Fibroblast of skin of left quadriceps (primary cell): ENCODE measurements at places on chromosomes 5 and 9.

DNA sequence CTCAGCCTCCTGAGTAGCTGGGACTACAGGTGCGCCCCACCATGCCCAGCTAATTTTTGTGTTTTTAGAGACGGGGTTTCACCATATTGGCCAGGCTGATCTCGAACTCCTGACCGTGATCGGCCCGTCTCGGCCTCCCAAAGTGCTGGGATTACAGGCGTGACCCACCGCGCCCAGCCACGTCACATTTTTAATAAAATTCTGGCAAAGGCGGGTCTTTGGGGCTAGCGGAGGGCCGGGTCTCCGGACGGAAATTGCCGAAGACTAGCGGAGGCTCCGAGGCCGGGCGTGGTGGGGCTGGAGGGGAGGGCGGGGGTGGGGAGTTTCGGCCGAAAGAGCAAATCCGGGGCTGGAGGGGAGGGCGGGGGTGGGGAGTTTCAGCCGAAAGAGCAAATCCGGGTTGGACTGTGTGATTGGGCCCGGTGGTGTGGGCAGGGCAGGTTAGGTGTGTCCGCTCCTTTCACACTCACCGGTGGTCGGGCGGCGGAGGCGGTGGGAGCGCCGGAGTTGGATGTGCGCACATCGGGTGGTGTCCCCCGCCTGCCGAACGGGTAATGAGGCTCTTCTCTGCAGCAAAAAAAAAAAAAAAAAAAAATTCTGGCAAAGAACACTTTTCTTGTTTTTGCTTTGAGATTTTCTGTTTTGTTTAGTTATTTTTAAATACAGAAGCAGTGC, 27.1 kb downstream of the RUFY1 start:
- no peak for DNase-seq

GRCh38 chr9:33117306-33117705, 40.8 kb upstream of the SMU1 start:
- DNase-seq, result peak; percentile 75

DNA sequence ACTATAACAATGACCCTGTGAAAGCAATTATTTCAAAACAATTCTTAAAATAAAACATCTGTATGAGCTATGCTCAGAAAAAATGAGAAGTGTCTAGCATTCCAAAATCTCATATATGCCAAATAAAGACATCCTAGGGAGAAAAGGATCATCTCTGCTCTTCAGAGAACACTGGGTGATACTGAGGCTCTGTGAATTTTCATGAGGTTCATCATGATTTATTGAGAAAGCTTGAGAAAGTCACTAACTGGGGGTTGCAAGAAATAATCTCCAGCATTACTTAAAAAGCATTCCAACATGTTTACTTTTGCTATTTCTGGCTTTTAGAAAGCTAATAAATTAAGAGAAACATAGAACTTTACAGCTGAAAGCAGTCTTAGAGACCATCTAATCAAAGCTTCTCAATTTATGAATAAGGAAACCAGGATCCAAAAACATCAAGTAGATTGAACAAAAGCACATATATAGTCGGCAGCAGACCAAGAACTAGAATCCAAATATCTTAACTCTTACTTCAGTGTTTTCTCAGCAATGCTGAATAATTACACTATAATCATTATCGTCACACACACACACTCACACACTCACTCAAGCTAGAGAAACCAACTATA, 372.8 kb downstream of the NR2F1-AS1 start:
- DNase-seq, result peak; percentile 53

GRCh38 chr5:145775411-145775810, 59.7 kb downstream of the PRELID2 start:
- no peak for DNase-seq

- no peak for DNase-seq
These were observed 4.5 kb downstream of the REEP5 start for GRCh38 chr5:112917453-112917995.

- no peak for DNase-seq
These were observed at the start of gene CKMT2 for GRCh38 chr5:81233080-81233634. CKMT2 (plus strand) TSS chr5:81233322; CDS start chr5:81251133, 17,811 bp downstream.

DNA sequence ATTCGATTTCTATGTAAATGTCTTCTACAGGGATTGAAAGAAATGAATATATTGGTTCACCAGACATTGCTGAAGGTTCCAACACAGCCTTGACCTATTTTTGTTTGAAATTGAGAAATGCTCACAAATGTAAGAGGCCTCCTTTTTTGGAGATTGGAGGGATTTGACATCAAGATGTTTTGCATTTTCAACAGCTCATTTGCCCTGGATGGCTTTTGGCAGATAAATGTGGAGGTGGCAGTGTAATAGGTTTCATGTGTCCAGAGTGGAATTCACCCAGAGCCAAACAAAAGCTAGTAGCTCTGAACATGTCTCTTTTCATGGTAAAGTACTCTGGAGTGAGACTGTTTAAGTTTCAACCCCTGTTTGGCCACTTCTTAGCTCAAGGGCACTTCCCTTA, 77.3 kb downstream of the PALM2AKAP2 start:
- DNase-seq, result no peak

- no peak for DNase-seq
These were observed 78.5 kb upstream of the GCNT4 start for GRCh38 chr5:75130818-75131349.

- DNase-seq, result no peak
These were observed 25.6 kb downstream of the CSF2 start for GRCh38 chr5:132099076-132099748.

DNA sequence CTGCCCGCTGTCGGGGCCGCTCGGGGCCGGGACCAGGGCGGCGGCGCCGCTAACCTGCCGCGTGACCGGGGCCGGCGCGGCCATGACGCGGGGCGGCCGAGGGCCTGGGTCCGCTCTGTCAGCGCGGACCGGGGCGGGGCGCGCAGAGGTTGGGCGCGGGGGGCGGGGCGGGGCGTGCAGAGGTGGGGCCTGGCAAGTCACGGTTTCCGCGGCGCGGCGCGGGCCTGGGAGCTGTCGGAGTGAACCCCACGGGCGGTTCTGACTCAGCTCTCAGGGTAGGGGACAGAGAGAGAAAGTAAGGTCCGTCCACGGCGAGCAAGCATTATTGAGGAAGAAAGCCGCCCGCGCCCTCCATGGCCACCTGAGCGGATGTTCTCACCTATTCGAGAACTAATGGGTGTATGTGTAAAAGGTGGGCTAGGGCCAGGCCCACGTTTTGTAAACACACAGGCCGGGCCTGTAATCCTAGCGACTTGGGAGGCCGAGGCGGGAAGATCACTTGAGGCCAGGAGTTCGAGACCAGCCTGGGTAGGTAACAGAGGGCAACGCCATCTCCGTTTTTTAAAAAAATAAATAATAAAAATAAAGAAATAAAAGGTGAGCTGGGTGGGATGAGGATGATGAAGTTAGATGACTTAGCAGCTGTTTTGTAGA, at the start of gene PRXL2C:
Gene PRXL2C, minus strand, starts transcription at position 120 of the 654 bp plus-strand sequence. Its CDS starts 36 bp downstream, at position 84.
- no peak for DNase-seq

DNA sequence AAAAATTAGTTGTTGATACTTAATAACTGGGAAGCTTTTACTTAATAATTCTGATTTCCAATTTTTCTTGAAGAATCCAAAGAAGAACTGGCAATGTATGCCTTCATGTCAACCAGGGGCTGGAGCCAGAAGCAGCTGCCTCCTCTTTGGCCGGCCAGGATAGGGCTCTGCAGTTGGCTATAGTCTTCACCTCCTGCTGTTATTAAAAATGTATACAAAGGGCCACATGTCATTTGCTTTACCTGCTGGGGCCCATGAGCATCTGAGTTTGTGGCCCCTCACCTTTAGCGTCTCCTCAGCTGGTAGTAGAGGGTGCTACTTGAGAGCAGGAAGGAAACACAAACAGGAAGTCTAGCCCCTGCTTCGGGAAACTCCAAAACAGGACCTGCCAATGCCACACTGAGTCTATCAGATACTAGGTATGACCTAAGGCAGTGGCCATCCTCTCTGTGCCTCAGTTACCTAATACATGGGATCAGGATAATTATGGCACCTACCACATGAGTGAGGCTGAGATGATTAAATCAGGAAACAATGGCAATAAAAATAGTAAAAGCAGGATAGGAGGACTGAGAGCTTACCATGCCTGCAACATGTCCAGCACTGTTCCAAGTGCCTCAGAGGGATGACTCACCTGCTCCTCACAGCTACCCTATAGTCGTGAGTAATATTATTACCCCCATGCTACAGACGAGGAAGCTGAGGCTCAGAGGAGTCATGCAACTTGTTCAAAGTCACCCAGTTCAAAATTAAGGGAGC, 21.3 kb downstream of the CCDC69 start:
- peak; percentile 26 for DNase-seq

DNA sequence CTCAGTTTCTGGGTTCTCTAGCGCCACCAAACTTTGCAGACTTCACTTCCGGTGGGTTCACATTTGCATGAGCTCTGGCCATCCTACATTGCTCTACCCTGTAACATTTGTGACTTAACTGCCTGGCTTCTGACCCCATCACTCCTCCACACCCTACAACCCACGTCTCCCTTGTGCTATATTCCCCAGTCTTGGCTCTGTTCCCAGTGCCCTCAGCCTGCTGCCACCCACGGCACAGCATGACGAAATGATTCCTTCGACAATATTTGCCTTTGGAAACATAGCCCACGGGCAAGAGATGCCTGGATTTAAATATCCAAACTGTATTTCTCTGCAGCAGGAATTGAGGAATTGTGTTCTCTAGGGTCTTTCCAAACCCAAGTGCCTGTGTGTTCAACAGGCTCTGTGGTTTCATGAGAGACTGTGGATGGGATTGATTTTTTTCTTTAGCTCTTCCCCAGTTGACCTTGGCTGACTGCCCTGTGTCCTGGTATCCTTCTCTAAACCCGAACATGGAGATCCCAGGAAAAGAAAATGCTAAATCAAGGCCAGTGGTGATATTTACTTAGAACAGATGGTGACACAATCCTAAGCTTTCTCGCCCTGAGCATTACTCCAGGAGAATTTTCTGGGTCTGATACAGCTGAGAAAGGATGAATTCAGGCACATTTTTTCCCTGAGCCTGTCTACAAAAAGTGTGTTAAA, 44.4 kb upstream of the GRIA1 start:
- DNase-seq, result peak; percentile 10

- DNase-seq, result no peak
These were observed 407.7 kb downstream of the PDE4D start for GRCh38 chr5:59485629-59486439.

- no peak for DNase-seq
These were observed 93.6 kb downstream of the MCTP1 start for GRCh38 chr5:95191330-95191729.

- DNase-seq, result no peak
These were observed 2.1 kb upstream of the SH3RF2 start for GRCh38 chr5:145934276-145934675.

DNA sequence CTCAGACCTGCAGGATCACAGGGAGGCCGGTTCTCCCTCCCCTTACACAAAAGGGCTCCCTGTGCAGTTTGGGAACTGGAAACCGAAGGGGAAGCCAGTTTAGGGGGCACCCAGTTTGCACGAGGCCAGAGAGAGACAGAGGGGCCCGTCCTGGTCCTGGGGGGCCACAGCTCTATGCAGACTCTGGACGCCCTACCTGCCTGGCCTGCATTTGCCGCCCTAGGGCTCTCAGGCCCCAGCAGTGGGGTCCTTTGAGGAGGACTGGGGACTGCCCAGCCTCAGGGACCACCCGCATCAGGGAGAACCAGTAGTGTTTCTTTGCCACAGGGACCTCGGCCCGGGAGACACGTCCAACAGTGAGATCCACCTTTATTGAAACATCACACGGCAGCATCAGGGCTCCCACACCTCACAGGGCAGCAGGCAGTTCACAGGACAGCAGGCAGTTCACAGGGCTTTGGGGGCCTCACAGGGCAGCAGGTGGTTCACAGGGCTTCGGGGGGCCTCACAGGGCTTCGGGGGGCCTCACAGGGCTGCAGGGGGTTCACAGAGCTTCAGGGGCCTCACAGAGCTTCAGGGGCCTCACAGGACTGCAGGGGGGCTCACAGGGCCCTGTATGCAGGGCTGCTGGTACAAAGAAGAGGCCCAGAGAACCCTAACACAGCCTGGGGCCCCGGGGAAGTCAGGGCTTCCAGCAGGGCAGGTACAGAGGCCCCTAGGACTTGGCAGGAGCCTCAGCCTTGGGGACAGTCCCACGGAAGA, 648 bp upstream of the NSMF start:
- DNase-seq, result no peak

- no peak for DNase-seq
These were observed 50.8 kb downstream of the AMBP start for GRCh38 chr9:114027159-114027862.

DNA sequence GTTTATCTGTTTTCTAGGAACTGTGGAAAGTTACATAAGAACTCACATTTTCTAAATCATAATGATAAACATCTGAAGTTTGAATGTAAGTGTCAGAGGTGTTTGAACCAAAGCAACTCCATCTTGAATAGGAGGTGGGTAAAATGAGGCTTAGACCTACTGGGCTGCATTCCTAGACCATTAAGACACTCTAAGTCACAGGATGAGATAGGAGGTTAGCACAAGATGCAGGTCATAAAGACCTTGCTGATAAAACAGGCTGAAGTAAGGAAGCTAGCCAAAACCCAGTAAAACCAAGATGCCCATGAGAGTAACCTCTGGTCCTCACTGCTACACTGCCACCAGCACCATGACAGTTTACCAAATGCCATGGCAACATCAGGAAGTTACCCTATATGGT, 297.7 kb upstream of the POU5F2 start:
- no peak for DNase-seq

DNA sequence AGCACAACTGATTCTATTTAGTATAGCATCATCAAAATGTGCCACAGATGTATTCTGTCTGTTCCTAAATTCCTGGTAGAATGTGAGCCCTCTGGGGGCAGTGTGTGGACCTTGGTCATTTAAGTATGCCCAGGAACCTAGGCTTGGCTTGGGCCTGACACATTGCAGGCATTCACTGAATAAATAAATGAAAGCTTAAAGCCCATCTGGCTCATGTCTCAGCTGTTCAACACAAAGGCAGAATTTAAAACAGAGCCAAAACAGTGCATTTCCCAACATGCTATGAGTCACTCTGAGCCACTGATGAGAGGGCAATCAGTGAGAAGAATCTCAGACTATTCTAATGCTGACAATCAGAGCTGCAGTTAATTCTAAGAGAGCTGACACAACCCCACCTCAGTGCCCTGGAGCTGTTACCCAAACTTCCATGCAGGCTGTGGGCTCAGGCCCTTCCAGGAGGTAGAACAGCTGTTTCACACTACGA, 8.1 kb downstream of the FAM193B start:
- peak; percentile 97 for DNase-seq

DNA sequence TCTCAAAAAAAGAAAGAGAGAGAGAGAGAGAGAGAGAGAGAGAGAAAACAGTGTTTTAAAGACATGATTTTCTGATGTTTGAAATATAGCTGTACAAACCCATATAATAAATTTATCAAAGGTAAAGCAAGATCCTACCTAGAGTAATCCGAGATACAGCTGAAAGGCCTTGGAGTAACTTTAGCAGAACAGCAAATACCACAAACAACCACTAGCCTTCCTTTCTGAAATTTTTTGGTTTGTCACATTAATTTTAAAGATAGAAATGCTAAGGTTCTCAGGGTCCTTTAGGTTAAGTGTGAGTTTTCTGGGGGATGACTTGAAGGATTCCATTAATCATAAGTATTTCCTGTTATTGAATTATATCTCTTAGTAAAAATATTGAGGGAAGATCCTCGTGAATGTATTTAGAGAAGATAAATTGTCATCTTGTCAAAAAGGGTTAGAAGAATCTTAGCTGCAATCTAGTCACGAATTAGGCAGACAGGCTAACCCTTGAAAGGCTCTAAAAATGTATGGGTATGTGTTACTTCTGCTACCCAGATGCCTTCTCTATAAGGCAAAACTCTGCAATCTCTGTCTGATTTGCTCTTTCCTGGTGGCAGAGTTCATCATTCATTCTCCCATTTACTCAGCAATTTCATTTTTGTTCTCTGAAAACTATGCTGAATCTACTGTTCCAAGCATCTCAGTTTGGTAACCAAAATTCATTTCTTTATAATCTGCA, 27.3 kb downstream of the F2RL2 start:
- no peak for DNase-seq
